ENCODE measurements at places on chromosomes 12 and 14.
A peak's percentile ranks its signal among the peaks of the same experiment; 100 is the strongest.

- no peak for DNase-seq
Measured at GRCh38 chr12:18476861-18477260, 215.5 kb downstream of the PIK3C2G start.

- DNase-seq = no peak
Measured at GRCh38 chr12:27300226-27300625, 32.4 kb upstream of the BMAL2 start.

DNA sequence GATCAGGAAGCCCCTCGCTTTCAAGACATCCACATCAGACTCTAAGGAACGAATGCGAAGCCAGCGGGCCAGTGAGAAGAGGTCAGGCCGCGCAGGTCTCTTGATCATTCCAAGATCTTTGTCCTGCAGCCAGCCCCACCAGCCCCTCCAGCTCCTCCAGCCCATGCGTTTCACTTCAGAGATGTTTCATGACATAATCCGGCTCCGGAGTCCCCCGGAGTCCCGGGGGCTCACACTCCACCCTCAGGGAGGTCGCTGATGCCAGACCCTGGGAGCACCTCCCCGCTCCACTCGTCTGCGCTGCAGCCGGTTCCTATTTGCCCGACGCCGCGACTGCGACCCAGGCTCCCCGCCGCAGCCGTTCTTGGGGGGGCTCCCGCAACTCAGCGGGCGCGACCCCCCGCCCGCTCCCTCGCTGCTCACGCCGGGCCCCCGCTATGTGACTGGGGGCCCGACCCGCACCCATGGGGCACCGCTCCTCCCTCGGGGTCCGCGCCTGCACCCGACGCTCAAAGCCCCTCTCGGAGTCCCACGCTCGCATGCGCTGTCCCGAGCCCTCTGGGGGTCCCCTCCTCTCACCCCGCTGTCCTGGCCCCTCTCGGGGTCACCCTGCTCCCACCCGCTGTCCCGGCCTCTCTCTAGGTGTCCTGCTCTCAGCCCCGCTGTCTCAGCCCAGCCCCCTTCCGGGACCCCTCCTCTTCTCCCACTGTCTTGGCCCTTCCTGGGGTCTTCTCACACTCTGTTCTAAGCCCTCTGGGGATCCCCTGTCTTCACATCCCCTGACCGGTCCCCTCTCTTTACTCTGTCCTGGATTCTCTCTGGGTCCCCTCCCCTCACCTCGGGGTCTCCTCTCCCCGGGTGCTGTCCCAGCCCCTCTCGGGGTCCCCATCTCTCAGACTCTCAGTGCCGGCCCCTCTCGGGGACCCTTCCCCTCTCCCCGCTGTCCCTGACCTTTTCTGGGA lies 1.1 kb downstream of the TAOK3 start:
- peak; percentile 41 for DNase-seq

DNA sequence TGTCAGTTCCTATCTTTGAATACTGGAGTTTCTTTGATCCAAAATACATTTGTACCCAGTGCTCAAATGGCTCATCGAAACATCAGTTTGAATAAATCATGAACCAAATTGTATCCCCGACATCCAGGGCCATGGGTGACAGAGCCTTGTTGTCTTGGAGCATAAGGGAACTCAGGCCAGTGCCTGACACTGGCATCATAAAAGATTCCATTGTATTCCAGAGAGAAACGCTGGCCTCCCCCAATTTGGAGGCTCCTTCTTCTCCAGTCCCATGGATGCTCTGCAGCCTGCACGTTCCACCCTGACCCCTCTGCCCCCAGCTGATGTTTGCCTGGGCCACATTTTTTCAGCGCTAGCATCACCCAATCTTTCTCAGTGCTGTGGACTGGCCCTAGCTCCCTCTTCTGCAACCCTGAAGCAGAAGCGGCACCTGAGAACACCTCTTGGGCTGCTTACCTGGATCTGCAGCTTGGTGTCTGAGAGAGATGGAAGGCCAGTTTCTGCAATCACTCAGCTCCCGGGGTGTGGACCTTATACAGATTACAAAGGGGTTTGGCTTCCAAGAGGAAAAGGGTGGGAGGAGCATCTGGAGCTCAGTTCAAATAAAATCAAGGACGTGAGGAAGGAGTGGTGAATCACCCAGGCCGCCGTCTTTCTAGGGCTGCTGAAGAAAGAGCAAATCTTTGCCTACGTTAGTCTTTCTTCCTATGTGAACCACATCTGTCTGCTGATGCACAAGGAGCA lies at the start of gene RNASE1:
Gene RNASE1, minus strand, starts transcription at position 504 of the 744 bp plus-strand sequence. CDS start 776 bp downstream, outside the sequence.
- DNase-seq = no peak

- no peak for DNase-seq
Measured at GRCh38 chr12:96083020-96083719, 47.8 kb upstream of the LTA4H start.

GRCh38 chr12:50618864-50619609 lies 114.3 kb downstream of the DIP2B start:
- DNase-seq = no peak

- no peak for DNase-seq
Measured at GRCh38 chr12:46386360-46386867, 13.8 kb upstream of the SLC38A2 start.

GRCh38 chr12:30939234-30939633 lies 12.7 kb downstream of the TSPAN11 start:
- DNase-seq = no peak

DNA sequence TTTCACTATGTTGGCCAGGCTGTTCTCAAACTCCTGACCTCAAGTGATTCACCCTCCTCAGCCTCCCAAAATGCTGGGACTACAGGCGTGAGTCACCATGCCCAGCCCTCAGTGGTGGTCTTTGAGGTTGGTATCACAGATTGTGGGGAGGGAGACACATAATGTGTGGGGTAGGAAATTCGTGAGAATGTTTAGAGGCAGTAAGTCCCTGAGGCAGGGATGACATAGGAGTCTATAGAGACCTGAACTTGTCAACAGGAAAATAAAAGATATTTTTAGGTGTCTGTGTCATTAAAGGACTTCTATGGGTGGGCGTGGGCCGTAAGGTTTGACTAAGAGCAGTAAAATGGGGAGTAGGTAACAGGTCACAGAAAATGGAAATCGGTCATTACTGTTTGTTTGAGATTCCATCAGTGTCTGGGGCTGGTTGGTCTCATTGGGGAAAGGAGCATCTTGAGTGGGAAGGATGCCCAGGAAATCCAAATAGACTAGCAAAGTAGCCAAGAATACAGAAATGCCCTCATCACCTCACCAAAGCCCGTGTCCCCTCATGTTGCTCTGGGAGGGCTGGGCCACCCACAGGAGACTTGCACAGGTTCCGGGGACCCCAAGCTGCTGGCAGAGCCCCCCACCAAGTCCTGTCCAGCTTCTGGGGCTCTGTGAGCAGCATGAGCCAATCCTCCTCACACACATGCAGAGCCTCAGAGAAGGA lies 63.6 kb upstream of the BCL2L14 start:
- no peak for DNase-seq

DNA sequence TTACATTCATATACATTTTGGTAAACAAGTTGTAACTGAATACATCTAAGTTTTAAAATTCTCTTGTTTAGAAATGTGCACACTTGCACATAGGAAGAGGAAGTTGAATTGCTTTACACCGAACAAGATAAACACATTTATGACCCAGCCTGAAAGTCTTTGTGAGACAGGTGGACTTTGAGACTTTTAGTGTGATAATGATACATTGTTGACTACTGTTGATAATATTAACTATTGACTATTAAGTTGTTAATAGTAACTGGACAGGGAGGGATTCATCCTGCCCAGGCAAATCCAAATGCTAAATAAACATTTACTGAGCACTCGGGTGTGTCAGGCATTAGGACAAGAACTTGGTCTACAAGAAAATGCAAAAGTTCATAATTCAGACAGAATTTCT lies 68.0 kb downstream of the AVPR1A start:
- DNase-seq = no peak

DNA sequence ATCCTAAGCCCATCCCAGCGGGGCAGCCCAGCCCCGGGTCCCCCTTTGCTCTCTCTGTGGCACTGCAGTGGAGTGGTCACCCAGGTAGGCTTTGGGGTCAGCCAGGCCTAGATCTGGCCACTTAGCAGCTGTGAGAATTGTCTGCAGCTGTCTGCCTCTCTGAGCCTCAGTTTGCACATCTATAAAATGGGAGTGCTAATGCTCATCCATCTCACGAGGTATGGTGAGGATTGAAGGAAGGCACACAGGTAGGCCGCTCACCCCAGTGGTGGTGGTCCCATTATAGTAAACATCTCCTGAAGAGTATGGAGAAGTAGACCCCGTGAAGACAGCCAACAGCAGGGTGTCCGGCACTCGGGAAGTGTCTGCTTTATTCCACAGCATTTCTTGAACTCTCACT lies 9.2 kb downstream of the FOXN4 start:
- no peak for DNase-seq

DNA sequence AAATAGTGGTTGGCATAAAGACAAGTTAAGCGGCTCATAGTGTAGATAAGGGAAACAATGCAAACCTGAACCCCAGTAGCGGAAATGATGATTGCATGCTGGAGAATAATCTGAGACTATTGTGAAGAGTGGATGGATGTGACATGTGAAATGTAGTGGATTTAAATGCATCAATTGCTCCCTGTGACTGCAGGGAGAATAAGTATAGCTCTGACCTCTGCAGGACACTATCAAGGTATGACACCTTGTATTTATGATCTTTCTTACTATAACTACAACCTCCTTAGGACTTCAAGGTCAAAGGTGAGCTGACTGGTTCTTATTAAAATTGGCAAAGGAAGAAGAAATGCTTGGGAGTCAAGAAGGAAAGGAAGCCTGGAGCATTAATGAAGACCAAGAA lies 285.6 kb downstream of the GRIN2B start:
- no peak for DNase-seq

DNA sequence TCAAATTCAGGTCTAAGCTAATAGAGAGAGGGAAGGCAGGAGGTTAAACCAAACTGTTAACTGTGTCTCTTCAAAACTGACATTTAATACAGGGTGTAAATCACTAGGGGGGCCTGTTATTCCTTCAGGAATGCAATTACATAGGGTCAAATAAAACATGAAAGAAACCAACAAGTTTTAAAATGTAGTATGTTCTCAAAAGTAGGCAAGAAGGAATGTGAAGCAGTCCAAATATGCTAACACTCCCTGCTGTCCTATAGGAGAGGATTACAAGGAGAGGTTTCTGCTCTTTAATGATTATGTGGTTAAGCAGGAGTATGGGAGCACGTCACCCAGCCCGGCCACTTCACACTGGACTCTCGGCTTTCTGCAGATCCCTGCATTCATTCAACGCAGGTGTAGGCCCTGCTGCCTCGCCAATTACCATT lies 42.5 kb upstream of the BMP4 start:
- no peak for DNase-seq

DNA sequence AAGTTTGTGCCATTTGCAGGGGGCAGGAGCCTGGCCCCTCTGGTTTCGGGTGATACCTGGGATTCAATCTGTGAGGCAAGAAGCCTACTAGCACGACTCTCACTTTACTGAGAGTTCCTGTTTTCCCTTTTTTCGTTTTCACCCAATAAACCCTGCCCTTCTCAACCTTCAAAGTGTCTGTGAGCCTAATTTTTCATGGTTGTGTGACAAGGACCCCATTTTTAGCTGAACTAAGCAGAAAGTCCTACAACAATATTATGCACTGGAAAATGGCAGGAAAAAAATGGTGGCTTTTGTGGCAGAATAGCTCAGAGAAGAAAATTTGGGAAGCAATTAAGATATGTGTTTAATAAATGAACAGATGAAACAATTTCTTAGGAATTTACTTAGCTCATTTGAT lies 432.1 kb downstream of the C12orf50 start:
- no peak for DNase-seq

DNA sequence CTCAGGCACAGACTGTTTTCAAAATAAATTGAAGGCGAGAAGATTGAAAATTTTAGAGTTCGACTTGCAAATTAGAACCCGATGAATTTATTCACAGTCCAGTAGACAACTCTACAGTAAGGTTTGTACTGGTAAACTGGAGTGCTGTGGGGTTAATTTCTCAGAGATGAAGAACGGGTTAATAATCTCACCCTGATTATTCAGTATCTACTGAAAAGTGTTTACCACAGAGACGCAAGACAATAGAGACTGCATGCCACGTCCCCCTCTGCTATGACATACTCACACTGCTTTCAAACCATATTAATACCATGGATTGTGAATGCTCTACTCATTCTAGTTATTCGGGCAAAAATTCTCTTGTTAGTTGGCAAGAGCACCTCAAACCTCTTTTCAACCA lies 36.1 kb downstream of the CFL2 start:
- DNase-seq = no peak

DNA sequence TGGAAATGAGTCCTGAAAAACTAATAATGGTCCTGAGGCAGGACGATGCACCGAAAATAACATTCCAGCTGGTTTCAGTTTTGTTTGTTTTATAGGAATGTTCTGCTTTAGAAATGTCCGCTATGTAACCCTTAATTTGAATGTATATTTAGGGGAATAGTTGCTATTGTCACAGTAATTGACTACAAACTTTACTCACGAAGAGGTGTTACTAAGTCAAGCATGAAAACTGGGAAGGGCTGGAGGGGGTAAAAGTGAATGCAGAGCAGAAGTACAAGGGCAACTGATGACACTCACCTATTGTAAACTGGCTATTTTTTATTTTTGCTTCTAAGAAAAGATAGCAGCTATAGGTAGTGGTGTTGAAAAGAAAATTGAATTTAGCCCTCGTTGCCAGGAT lies 230.7 kb upstream of the SYT10 start:
- no peak for DNase-seq

GRCh38 chr12:25811656-25812126 lies 146.8 kb upstream of the RASSF8 start:
- no peak for DNase-seq

- DNase-seq = no peak
Measured at GRCh38 chr14:93113678-93114067, 2.1 kb downstream of the ITPK1 start.

GRCh38 chr12:53313996-53314395 lies 7.4 kb downstream of the AAAS start:
- no peak for DNase-seq

DNA sequence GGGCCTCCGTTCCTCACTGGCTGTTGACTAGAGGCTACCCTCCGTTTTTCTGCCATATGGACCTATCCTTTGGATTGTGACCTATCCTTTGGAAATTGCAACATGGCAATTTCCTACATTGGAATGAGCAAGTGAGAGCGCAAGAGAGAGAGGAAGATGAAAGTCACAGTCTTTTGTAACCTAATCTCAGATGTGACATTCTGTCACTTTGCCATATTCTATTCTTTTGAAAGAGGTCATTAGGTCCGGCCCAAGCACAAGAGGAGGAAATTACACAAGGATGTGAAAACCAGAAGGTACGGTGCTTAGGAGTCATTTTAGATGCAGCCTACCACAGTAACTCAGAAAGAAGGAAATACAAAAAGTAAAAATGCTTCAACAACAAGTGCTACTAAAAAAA lies 47.3 kb upstream of the SRP54 start:
- DNase-seq = no peak

DNA sequence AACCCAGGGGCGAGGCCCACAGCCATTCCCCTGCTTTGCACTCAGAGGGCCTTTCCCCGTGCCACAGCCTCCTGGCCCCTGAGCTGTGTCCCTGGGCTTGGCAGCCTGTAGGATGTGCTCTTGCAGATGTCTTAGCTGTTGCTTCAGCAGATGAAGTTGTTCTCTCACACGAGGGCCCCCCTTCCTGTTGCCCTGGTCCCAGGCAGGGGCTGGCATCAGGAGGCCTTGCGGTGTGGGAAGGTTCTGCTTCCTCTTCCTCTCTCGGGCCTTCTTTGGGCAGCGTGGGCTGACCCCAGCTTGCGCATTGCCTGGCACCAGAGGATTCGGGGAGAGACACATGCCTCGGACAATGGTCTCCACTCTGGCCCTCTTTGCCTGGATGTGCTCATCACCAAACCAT lies 12.7 kb downstream of the PROX2 start:
- no peak for DNase-seq

GRCh38 chr14:85308531-85309300 lies 221.2 kb upstream of the FLRT2 start:
- DNase-seq = no peak

Data from right lobe of liver (tissue), 6 donors.